CD4-positive, alpha-beta memory T cell (primary cell): ENCODE measurements at places on chromosomes 7 and 10.

DNA sequence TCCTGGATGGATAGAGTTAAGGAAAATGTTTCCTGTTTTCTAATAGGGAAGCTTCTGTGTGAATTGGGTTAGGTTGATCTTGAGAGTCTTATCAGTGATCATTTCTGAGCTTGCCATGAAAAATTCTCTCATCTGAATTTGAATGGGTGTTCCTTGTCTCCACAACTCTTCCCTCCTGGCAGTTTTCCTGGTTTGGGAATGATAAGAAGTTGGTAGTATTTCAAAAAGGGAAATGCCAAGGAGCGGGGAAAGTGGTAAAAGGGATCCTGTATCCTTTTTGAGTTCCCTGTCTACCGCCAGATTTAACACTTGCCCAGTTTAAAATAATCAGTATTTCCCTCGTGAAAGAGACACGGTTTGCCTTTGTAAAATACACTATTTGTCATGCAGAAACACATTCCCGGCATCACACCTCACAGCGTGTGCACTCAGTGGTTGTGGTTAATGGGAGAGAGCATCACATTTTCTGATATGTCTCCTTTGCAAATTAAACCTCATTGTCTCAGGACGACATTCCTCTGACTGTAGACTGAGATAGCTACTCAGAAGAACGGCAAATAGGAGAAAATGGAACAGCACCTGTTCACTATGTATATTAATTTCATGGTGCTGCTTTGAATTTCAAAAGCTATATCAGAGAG lies 113.2 kb upstream of the IFRD1 start:
- DNase-seq: no peak

DNA sequence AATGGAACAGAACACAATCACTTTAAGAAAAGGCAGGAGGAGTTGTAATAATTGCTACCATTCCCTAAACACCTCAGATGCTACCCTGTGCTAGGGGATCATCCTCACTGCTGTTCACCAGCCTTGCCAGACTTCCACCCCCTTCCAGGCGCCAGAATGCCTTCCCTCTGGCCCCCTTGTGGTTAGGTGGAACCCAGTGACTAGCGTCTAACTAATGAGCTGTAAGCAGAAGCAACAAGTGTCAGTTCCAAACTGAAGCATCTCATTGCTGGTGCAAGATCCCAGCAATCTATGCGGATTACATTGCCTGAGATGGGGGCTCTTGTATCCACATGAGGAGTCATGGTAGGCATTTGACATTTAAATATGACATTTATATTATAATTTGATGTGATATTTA lies 86.6 kb downstream of the FRMD4A start:
- DNase-seq: no peak

- no peak for DNase-seq
Observed at GRCh38 chr10:118511711-118512110, 83.7 kb downstream of the PRLHR start.

- DNase-seq: no peak
Observed at GRCh38 chr10:60176925-60177324, 212.8 kb downstream of the ANK3 start.

DNA sequence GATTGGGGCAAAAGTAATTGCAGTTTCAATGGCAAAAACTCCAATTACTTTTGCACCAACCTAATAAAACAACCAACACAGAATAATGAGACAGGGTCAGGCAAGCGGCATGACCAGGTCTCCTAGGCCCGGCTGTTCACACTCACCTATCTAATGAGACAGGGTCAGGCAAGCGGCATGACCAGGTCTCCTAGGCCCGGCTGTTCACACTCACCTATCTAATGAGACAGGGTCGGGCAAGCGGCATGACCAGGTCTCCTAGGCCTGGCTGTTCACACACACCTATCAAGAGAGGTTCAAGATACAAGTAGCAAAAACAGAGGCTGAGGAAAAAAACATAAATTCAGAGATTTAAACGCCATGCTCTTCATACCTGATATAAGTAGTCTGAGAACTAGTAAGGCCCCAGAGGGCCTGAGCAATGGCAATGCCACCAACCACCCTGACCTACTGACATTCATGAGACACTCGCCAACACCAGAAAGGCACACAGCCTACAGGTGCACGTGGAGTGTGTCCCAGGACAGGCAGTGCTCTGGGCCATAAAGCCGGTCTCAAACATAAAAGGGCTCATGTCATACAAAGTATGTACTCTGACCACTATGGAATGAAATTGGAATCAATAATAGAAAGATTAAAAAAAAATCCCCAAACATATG lies 40.6 kb upstream of the NCAPG2 start:
- DNase-seq: no peak

GRCh38 chr10:34535872-34536271 lies 279.2 kb downstream of the PARD3 start:
- DNase-seq: no peak

DNA sequence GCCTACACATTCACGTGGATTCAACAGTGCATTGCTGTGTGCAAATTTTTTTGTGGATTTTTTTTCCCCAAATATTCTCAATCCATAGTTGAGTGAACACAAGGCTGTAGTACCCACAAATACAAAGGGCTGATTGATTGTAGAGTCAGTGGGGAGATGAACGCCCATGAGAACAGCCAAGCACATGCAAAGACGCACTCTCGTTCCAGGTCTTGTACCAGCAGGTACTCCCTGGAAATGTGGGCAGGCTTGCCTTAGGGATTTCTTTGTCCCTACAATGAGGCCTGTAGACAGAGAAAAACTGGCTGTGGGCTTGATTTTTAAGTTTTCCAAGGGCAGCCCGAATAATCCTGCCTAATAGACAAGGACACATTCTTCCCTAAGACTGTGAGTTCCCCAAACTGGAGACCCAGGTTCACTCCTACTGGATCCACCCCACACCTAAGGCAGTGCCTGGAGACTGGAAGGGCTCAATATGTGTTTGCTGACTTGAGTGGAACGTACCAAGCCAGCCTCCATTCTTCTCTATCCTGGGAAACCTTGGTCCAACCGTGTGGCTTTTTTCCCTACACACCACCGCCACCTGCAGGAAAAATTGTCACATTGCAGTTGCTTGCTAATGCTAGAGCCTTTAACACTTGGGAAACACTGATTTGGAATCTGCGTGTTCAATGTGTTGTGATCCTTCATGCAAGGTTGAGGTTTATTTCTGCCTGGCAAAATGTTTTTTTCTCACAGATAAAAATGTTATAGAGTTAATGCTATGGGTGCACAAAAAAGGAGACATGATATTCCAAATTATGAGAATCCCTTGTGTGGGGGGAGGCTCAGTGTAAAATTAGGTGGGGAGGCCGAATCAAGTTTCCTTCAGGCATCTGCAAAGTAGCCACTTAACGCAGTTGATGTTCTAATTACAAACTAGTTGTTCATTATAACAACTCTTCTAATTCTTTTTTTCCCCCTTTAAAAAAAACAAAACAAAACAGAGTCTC lies 49.3 kb downstream of the PPP1R17 start:
- DNase-seq: no peak

DNA sequence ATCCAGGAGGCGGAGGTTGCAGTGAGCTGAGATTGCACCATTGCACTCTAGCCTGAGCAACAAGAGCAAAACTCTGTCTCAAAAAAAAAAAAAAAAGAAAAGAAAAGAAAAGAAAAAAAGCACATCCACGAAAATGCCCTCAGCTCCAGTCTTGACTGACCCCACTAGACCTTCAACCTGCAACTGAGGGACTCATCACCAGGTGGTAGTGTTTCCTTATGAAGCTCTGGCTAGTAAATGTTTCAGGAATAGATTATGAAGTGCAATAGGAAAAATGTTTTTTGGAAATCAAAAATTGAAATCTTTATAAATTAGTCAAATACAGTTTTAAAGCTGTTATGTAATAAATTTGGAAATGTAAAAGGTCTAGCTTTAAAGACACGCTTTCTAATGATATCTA lies 22.4 kb downstream of the TLL2 start:
- no peak for DNase-seq

DNA sequence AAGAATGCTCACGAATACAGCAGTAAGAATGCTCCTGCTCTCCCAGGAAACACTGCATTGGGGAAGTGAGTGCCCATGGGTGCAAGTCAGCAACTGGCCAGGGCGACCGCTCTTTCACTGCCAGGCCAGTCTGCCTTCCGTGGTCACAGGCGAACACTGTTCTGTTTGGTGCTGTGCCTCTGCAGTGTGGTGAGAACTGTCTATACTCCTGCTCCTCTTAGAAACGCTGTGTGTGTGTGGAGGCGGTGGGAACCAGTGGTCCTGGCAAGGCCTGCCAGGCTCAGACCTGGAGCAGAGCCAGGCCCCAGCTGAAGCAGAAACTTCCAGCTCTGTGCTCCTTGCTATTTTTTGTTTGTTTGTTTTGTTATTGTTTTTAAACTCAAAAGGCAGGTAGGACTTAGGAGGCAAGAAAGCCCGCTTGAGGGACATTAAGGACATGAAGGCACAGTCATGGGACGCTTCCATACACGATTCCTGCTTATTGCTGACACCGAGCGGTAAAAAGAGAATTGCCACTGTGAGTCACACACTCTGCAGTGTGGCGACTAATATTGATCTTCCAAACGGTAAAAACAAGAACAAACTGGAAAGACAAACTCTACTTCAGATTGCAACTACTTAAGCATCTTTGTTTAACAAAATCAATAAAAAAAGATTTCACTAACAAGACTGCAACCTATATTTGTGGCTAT lies 430.8 kb downstream of the DNAJB6 start:
- DNase-seq: no peak

- no peak for DNase-seq
Observed at GRCh38 chr7:495761-496321, 23.8 kb downstream of the PDGFA start.

- DNase-seq: no peak
Observed at GRCh38 chr7:46054915-46055314, 133.8 kb upstream of the IGFBP3 start.

GRCh38 chr10:45080331-45080730 lies 79.6 kb downstream of the ZNF22 start:
- no peak for DNase-seq
